ENCODE measurements at places on chromosomes 3 and 15. TPM values are rescaled to one million over a fixed set of nuclear protein-coding genes. Genes with fewer than 3 reads are reported as not detected.

GRCh38 chr3:160296591-160296990, 71.4 kb downstream of the C3orf80 start:
- no peak for DNase-seq

- no peak for DNase-seq
Observed at GRCh38 chr3:32216172-32216783, 22.2 kb upstream of the CMTM8 start.

- no peak for DNase-seq
Observed at GRCh38 chr3:197027151-197027895, 2.3 kb downstream of the MELTF start.

DNA sequence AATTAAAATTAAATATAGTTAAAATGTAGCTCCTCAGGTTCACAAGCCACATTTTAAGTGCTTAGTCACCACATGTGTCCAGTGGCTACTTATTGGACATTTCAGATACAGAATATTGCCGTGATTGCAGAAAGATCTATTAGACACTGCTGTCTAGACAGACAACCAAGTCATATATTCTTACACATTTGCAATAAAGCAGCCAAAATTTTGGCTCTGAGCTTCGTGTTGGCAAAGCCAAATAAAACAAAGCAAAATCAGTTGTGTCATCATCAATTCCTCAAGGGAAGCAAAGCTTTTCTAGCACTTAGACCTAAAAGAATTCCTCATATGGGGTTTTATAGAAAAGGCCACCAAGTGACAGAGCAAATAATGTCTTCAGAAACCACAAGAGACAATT, 193.1 kb upstream of the LPP start:
- DNase-seq, result no peak

GRCh38 chr3:135633078-135633477, 332.4 kb upstream of the PPP2R3A start:
- no peak for DNase-seq

DNA sequence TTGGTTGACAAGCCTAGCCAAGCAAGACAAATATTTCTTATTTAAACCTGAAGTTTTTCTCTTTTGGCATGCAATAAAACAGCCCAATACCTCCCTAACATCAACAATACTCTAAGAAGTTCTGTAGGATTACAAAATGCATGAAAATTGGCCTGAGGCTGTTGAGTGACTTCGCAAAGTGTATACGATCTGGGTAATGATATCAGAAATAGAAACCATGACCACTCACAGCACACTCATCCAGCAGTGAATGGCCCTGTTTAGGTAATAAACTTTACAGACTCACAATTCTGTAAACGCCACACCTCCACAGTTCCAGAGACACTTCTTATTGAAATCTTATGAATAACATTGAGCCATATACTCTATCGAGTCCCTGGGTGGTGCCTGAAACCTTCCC, 83.0 kb upstream of the NAALADL2 start:
- no peak for DNase-seq

DNA sequence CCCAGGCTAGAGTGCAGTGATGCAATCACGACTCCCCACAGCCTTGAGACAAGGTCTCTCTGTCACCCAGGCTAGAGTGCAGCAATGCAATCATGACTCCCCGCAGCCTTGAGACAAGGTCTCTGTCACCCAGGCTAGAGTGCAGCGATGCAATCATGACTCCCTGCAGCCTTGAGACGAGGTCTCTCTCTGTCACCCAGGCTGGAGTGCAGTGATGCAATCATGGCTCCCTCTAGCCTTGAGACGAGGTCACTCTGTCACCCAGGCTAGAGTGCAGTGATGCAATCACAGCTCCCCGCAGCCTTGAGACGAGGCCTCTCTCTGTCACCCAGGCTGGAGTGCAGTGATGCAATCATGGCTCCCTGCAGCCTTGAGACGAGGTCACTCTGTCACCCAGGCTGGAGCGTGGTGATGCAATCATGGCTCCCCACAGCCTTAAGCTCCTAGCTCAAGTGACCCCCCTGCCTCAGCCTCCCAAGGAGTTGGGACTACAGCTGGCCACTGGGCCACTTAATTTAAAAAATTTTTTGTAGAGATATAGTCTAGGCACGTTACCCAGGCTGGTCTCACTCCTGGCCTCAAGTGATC, 26.1 kb downstream of the TFRC start:
- DNase-seq, result no peak

GRCh38 chr3:105865016-105865623, 3.7 kb downstream of the CBLB start:
- no peak for DNase-seq

GRCh38 chr3:188929137-188929536, 242.6 kb upstream of the TPRG1 start:
- DNase-seq, result no peak

DNA sequence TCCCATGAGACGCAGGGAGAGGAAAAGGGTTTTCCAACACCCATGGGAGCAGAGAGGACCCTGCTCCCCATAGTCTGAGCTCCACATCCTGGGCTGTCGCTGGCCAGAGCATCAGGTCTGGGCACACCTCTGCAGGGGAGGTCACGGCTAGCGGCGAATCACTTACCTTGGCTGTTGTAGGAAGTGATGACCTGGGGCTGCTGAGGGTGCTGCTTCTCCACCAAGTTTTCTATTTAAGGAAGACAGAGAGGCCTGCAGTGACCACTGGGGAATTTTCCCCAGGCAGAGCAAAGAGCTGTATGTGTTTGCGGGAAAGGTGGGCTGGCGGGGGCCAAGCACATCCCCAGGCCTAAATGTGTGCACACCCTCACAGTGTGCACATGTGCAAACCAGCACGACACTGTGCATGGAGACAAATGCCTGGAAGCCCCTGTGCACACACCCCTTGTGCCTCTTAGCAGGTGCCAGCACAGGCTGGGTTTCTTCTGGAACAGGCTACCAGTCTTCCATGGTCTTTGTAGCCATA, 7.6 kb downstream of the KY start:
- no peak for DNase-seq

- DNase-seq, result no peak
Observed at GRCh38 chr3:88150806-88151205, 1.0 kb downstream of the C3orf38 start.

DNA sequence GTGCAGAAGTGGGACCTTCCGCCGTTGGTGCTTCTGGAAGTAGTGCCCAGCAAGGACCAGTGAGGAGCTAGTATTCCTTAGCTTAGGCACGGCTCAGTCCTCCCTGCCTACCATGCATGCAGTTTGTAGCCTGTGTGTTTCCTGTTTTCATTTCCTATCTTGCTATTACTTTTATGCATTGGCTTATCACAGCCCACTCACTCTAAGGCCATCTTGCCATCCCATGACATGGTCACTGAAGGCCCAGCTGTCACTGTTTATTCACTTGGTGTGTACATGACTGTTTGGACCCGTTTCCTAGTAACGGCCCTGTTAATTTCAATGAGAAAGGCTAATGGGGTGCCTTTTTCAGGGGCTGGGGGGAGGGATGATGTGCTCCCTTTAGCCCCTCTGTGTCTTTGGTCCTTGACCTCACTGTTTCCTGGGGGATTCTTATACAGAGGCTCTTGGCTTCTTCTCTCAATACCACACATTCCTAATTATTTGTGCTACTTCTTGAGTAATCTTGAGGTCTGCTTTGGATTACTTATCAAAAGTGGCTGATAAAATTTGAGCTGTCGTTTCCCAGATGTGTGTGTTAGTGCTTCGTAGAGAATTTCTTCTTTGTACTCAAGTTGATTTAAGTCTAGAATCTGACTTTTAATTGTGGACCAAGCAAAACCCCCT, 24.5 kb upstream of the TRAK1 start:
- DNase-seq, result peak; percentile 89

- no peak for DNase-seq
Observed at GRCh38 chr15:66654739-66655375, 47.2 kb upstream of the SMAD6 start.

DNA sequence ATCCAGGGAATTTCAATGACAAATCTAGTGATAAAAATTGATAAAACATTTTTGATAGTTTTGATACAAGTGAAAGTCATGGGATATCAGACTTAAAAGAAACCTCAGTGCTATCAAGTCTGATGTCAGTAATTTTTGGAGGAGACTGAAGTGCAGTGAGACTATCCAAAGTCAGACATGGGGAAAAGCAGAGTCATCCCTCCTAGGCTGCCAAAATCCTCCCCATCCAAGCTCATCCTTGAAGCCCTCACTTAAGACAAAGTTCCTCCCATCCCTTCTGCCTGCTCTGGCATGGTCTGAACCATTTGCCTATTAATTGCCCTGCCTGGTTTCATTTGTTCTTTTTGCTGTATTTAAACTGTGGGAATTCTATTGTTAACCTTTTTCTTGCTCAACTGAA, 456.9 kb upstream of the UBE2E2 start:
- DNase-seq, result peak; percentile 27

DNA sequence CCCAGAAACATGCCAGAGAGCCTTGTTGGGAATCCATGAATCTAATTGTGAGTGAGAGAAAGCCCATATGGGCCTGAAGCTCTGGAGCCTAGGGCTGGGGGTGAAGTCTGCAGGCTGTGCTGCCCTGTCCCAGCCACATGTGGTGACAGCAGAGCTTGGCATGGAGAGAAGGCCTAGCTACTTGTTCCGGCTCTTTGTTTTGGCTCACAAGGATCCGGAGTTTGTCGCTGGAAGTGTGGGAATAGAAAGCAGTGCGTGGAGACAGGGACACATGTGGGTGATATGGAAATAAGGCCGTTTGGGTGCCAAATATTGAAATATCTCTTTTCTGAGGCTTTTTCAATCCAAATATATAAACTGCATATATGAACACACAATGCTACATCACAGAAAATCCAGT, 78.2 kb downstream of the CLSTN2 start:
- no peak for DNase-seq

DNA sequence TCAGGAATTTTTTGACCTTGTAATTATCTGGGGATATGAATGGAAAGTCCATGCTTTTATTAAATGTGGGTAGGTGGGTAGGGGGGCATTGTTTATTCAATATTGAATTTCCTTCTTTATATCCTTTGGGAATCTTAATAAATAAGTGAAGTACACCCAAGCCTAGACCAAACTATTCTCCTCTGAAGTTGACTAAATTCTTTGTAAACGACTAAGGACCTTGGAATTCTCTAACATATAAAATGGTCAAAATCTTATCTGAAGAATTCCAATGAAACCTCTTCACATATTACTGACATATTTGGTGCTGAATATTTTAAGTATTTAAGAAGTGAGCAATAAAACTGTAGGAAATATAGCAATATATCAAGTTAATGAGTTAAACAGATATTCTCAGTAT, 1432.1 kb upstream of the GBE1 start:
- no peak for DNase-seq

GRCh38 chr3:187430576-187430975, 62.4 kb downstream of the RTP4 start:
- no peak for DNase-seq

DNA sequence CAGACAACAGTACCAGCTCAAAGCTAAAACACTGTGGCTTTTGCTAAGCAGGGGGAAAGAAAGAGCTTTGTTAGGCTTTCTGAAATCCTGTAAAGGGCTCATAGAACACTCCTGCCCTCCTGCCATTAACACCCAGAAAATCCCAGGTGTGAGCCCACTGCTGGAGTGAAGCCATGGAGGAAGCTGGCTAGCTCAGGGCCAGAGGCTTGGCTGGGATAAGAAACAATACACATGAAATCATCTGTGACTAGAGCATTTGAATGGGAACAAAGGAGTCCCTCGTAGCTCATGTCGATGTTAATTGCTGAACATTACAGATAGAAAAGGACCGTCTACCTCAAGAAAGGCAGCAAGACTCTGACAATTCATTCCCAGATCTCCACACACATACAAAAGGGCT, 23.5 kb downstream of the RUVBL1 start:
- DNase-seq, result no peak

GRCh38 chr3:16768956-16769355, 115.8 kb upstream of the PLCL2 start:
- DNase-seq, result no peak

GRCh38 chr3:170344971-170345370, 12.5 kb upstream of the SKIL start:
- no peak for DNase-seq

- DNase-seq, result no peak
Observed at GRCh38 chr15:72182673-72183072, 14.9 kb downstream of the GRAMD2A start.

- DNase-seq, result no peak
Observed at GRCh38 chr3:183619010-183619409, 16.4 kb upstream of the KLHL24 start.

- no peak for DNase-seq
Observed at GRCh38 chr15:23574742-23575141, 9.3 kb downstream of the MKRN3 start.

GRCh38 chr15:63296195-63296594, 18.8 kb downstream of the APH1B start:
- DNase-seq, result no peak

DNA sequence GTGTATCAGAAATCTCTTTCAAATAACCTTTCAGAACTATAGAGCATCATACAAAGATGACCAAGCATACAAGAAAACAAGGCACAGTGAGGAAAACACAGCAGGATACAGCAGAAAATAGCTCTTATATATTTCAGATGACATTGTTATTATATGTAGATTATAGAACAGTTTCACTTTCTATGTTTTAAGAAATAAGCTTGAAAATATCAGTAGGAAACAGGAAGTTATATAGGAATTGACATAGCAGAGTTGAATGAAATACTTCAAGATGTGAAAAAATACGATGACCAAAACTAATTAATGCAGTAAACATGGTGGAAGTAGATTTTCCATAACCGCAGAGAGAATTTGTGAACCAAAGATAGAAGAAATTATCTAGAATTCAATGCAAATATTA, 75.2 kb downstream of the LYSMD4 start:
- DNase-seq, result no peak

DNA sequence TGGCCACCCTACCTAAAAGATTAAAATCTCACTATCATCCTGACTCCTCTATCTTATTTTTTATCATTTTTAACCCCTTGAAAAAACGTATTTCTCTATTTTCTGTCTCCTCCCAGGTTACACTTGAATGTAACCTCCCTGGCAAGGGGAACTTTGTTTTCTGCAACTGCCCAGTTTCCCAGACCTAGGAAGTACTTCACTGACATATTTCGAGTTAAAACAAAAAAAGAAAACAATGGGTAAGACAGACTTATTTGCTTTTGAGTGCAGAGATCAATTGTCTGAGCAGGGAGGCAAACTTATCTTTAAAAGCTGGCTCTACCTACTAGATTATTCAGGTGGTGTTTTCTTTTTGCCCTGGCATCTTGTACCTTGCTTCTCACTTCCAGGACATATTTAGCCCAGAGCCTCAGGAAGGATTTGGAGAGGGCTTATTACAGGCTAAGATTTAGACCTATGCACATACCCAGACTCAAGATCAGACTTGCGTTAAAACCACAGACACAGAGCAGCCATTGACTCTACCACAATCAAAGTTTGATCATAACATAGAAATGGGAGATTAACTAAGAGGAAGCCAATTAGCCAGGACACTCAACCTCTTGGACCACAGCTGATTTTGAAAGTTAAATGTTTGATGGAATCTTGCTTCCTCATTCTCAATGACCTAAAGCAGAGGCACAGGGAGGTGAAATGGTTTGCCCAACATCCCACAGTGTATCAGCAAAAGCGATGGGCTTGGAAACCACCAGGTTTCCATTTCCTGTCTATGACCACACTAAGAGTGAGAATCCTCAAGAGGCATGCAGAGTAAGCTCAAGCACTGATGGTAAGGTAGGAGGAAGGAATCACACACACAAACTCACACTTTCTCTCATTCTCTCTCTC, 169.5 kb upstream of the THBS1 start:
- no peak for DNase-seq

GRCh38 chr3:127689266-127689860, 16.6 kb downstream of the ABTB1 start:
- DNase-seq, result no peak

The GALNT15 gene
- total RNA-seq, result 2.5 TPM

The RASGRP1 gene
- total RNA-seq, result 4.5 TPM

The SMCO1 gene
- 0.79 TPM for total RNA-seq

The KIF15 gene
- total RNA-seq, result 9.5 TPM

The SPINT1 gene
- total RNA-seq, result 50.8 TPM

The EFHB gene
- 0.79 TPM for total RNA-seq
